ENCODE measurements at places on chromosomes 16 and 17. TPM values are rescaled to one million over a fixed set of nuclear protein-coding genes. Genes with fewer than 3 reads are reported as not detected.

GRCh38 chr17:30278032-30278431 is 13.7 kb downstream of the BLMH start:
- DNase-seq: peak; percentile 62
- no peak overlapping the region for H3K27ac ChIP-seq
- no peaks in the 10 kb centered on the region for H3K27me3 ChIP-seq
- peaks cover 11% of the 10 kb centered on the region for H3K36me3 ChIP-seq

DNA sequence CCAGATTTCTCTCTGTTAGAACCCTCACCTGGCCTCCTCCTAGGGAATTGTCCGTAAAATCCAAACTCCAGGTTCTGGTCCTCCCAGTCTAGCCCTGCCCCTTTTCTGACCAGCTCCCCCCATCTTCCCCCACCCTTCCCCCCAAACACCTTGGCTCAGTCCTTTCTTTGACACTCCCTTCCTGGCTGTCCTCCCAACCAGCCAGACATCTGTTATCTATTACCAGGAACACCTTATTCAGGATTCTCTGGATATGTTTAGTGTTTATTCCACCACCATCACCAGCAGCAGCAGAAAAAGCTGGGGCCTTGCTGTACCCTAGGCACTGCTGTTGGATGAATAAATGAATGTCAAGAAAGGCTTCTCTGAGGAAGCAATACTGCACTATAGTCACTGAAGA is 4.0 kb upstream of the CMTM3 start:
- H3K27ac ChIP-seq: no peak overlapping the region
- H3K4me3 ChIP-seq: no peak overlapping the region
- H3K27me3 ChIP-seq: no peaks in the 10 kb centered on the region
- no peaks in the 10 kb centered on the region for H3K4me1 ChIP-seq
- H3K36me3 ChIP-seq: no peaks in the 10 kb centered on the region

DNA sequence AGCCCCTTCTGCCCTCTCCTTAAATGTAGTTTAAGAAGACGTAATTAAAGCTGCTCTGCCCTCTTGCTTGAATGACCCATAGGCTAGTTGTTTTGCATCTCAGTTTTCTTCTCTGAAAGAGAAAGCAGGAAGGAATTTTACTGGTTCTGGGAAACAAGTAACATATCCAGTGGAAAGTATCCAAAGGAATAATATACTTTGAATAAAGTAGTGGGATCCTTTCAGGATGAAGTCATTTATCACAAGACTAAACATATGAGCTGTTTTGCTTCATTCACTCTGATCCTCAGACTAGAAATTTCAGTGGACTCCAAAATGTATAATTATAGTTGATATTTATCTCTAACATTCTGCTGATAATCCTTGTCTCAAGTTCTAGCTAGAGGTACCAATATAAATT is 1297.6 kb upstream of the GOT2 start:
- no peaks in the 10 kb centered on the region for H3K36me3 ChIP-seq
- H3K4me1 ChIP-seq: no peaks in the 10 kb centered on the region
- no peak overlapping the region for H3K4me3 ChIP-seq
- H3K27ac ChIP-seq: no peak overlapping the region
- no peaks in the 10 kb centered on the region for H3K27me3 ChIP-seq

DNA sequence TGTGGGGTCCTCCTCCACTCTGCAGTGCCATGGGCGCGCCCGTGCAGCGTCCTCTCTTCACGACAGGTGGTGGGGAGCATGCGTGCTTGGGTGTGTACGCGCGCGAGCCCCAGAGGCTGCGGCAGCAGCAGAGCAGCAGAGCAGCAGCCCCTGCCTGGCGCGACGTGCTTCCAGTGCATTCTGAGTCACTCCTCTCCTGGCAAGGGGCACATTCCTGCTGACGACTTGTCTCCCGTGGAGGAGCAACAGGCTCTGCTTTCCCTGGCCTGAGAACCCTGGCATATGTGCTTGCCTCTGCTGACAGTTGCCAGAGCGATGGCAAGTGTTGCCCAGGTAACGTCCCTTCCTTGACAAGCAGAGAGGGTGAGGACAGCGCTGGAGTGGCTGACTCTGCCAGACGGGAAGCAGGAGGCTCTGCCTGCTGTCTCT is 133.8 kb upstream of the PLCG2 start:
- no peak overlapping the region for H3K4me3 ChIP-seq
- DNase-seq: peak; percentile 89
- H3K27ac ChIP-seq: peak overlapping the region; percentile 47
- no peaks in the 10 kb centered on the region for H3K27me3 ChIP-seq
- peaks cover 16% of the 10 kb centered on the region for H3K4me1 ChIP-seq

DNA sequence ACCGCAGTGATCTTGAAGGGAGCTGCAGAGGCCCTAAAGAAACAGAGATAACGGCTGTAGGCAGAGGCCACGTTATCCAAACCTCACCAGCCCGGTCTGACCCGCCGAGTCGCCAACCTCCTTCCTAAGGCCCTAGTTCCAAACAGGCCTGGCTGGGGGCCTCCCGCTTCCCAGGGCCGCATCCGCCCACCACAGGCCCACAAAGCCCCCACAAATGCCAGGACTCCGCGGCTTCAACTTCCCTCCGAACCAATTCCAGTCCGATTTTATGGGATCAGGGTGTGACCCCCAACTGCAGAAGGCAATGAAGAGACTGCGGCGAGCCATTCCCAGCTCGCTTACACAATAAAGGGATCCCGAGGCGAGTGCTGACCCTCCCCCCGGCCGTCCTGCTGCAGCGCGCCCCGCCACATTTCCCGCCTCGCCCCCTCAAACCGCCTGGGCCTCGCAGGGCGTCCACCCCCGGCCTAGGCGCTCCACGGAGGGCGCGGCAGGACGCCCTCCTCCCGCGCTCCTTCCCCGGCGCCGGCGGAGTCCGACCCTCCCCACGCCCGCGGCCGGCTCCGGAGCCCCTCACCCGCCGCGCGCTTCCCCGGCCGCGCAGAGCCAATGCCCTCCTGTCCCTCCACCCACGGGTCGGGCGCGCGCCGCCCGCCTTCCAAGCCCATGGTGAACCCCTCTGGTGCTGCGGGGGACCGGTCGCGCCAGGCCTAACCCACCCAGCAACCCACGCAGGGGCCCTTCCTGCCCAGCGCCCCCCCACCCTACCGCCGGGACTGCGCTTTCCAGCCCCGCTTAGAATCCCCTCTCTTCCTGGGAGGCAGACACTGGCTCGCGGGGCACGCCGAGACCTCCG is 926 bp downstream of the MYH10 start:
- H3K4me1 ChIP-seq: peaks cover 9% of the 10 kb centered on the region
- peak; percentile 72 for DNase-seq
- H3K27me3 ChIP-seq: no peaks in the 10 kb centered on the region
- no peaks in the 10 kb centered on the region for H3K36me3 ChIP-seq
- peak overlapping the region; percentile 73 for H3K27ac ChIP-seq

- no peak for DNase-seq
- peaks cover 14% of the 10 kb centered on the region for H3K4me1 ChIP-seq
- H3K36me3 ChIP-seq: no peaks in the 10 kb centered on the region
- no peaks in the 10 kb centered on the region for H3K27me3 ChIP-seq
- no peak overlapping the region for H3K4me3 ChIP-seq
Measured at GRCh38 chr17:9242497-9242881, 221.2 kb downstream of the NTN1 start.

- H3K27ac ChIP-seq: no peak overlapping the region
- no peak overlapping the region for H3K4me3 ChIP-seq
Measured at GRCh38 chr16:79519448-79519847, 81.1 kb downstream of the MAF start.

GRCh38 chr16:30377812-30378235 is 3.2 kb downstream of the MYL11 start:
- no peaks in the 10 kb centered on the region for H3K36me3 ChIP-seq
- peaks cover 4% of the 10 kb centered on the region for H3K4me1 ChIP-seq
- peak overlapping the region; percentile 80 for H3K4me3 ChIP-seq
- peak overlapping the region; percentile 100 for H3K27ac ChIP-seq
- DNase-seq: peak; percentile 84

- no peaks in the 10 kb centered on the region for H3K36me3 ChIP-seq
- no peak for DNase-seq
Measured at GRCh38 chr16:50574745-50575136, 26.5 kb downstream of the NKD1 start.

DNA sequence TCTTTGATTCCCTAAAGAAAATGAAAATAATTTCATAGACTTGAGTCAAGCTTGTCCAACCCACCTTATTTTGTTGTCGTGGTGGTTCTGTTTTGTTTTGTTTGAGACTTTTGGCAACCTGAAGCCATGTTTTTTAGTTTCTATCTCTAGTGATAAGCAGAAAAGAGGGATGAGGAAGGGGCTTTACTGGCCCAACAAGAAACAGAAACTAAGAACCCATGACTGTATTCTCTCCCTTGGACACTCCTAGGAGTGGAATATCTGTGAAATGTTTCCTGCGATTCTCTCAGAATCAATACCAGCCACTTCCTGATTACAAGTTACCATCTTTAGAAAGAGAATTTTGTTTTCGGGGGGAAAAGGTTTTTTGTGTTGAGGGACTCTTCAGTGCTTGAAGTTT is 207.5 kb downstream of the PRKCA start:
- peak overlapping the region; percentile 88 for H3K27ac ChIP-seq
- no peaks in the 10 kb centered on the region for H3K27me3 ChIP-seq
- H3K4me1 ChIP-seq: peaks cover 50% of the 10 kb centered on the region
- no peak for DNase-seq

DNA sequence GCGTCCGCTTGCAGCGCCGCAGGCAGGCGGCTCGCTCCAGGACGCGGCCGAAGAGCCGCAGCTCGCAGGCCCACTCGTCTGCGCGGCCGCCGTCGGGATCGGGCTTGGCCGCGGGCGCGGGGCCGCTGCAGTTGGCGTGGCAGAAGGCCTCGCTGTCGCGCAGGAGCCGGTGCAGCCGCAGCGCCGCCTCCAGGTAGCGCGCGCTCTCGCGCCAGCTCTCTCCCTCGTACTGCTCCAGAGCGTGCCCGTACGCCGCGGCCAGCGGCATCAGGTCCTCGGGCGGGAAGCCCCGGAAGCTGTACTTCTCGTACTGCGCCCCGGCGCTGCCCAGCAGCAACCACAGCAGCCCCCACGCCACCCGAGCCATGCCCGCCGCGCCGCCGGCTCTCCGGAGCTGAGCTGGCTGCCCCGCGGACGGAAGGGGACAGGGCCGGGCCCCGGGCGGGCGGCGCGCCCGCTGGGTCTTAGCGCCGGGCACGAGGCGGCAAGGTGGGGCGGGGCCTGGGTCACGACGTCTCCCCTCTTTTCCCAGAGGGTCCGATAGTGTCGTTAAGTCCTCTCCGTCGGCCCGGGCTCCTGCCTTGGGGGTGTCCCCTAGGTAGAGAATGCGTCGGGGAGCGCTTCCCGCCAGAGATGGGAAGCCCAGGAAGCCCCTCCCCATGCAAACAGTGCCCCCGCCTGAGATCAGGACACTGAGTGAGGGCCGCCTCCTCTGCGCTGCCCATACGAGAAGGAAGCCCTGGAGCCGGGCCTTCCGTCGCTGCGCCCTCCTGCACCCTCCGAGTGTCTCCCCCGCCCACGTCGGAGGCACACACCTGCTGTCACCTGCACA is at the start of gene P3H4:
TSS of gene P3H4 (minus strand) at position 401 of the 832 bp plus-strand sequence. CDS start at position 367, 34 bp downstream.
- H3K4me3 ChIP-seq: peak within 1 kb of the TSS; percentile 92
- H3K27me3 ChIP-seq: no peaks in the 10 kb centered on the region
- H3K36me3 ChIP-seq: no peaks in the 10 kb centered on the region
- H3K4me1 ChIP-seq: peaks cover 28% of the 10 kb centered on the region

GRCh38 chr16:3223913-3224515 is 10.9 kb downstream of the ZNF200 start:
- peaks cover 61% of the 10 kb centered on the region for H3K36me3 ChIP-seq
- H3K4me1 ChIP-seq: no peaks in the 10 kb centered on the region
- no peak overlapping the region for H3K4me3 ChIP-seq
- H3K27ac ChIP-seq: no peak overlapping the region

- no peak overlapping the region for H3K27ac ChIP-seq
- H3K27me3 ChIP-seq: no peaks in the 10 kb centered on the region
Measured at GRCh38 chr16:79895053-79895916, 294.7 kb upstream of the MAF start.

- peak; percentile 16 for DNase-seq
- H3K27me3 ChIP-seq: no peaks in the 10 kb centered on the region
- H3K36me3 ChIP-seq: no peaks in the 10 kb centered on the region
Measured at GRCh38 chr17:58527306-58527705, 12.9 kb upstream of the MTMR4 start.

GRCh38 chr17:75511270-75511609 is 4.1 kb downstream of the CASKIN2 start:
- no peaks in the 10 kb centered on the region for H3K27me3 ChIP-seq
- no peaks in the 10 kb centered on the region for H3K36me3 ChIP-seq
- H3K4me1 ChIP-seq: no peaks in the 10 kb centered on the region

DNA sequence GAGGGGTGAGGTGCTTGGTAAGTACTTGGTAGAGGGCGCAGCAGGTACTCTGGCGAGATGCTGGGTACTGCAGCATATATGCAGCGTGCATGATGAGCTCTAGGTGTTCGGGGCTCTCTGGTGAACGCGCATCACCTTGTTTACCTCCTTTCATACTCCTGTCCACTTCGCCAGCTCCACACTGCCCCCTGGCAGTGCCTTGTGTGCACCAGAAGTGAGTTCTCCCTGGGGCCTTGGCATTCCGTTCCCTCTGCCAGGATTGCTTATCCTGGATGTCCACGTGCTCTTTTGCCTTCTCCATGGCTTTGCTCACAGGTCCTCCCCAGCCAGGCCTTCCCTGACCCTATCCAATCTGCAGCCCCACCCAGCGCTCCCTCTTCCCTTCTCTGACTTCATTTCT is 154.2 kb downstream of the MRM1 start:
- H3K27ac ChIP-seq: no peak overlapping the region
- no peak overlapping the region for H3K4me3 ChIP-seq
- no peaks in the 10 kb centered on the region for H3K36me3 ChIP-seq

GRCh38 chr16:77212741-77213541 is 13.7 kb downstream of the SYCE1L start:
- peak; percentile 58 for DNase-seq
- no peak overlapping the region for H3K27ac ChIP-seq
- H3K4me1 ChIP-seq: 0 out of 2 replicates have a peak, but pooled peaks cover 3% of the 10 kb centered on the region
- peak overlapping the region; percentile 56 for H3K4me3 ChIP-seq
- peaks cover 14% of the 10 kb centered on the region for H3K27me3 ChIP-seq

DNA sequence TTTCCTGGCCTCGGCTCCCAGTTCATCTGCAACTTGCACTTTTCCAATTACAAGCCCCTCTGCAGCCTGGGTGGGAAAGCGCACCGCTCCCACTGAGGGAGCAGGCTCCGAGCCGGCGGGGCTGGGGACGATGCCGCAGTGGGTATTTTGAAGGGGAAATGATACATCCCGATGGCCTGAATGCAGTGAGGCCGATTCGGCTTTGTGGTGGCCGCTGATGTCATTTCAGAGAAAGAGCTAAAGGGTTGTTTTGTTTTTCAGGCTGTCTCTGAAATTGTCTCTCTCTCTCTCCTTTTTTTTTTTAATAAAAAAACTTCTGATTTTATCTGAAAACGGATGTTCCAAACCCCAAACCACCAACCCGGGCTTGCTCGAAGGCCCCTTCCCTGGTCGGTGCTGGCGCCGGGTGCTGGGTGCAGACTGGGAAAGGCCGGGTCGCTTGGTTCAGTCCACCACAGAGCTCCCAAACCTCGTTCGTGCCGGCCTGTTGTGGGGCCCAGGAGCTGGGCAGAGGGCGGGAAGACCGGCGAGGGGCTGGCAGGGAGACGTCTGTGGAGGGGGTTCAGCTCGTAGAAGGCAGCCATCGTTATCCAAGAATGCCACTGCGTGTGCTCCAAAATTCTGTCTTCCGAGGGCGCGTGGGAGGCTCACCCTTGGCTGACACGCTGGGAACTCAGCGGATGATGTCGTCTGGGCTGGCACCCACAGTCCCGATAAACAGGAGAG is 102.8 kb downstream of the FOXL1 start:
- no peak overlapping the region for H3K4me3 ChIP-seq
- H3K27me3 ChIP-seq: no peaks in the 10 kb centered on the region
- DNase-seq: peak; percentile 26
- H3K27ac ChIP-seq: peak overlapping the region; percentile 62
- H3K4me1 ChIP-seq: peaks cover 25% of the 10 kb centered on the region

The MPP2 gene
- 13.8 TPM for total RNA-seq

The GPRC5C gene
- 0.25 TPM for total RNA-seq

The CCL7 gene
- 4.9 TPM for total RNA-seq

The SHISA6 gene
- total RNA-seq: not detected

The PIRT gene
- total RNA-seq: not detected

The MTSS2 gene
- total RNA-seq: 23.7 TPM

The HBQ1 gene
- not detected for total RNA-seq

The SIAH1 gene
- total RNA-seq: 24.4 TPM

The MT1H gene
- total RNA-seq: not detected
